Activated CD4-positive, CD25-positive, alpha-beta regulatory T cell (primary cell): ENCODE measurements at places on chromosomes 13 and 19.

GRCh38 chr13:76503291-76503690 lies 382.9 kb downstream of the KCTD12 start:
- DNase-seq, result no peak

DNA sequence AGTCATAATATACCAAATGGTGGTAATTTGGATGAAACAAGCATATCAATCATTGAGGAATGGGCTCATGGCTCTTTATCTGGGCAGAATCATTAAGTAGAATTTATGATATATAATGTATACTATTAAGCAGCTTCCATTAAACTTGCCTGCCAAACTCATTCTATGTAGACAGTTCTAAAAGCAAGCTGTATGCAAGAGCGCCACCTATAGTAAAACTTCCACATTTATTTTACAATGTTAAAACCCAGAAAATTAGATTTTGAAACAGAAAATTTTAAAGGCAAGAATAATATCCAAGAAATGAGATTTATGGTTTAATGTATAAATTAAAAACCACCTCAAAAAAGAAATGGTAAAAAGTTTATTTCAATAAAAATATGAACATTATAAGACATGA lies 161.5 kb downstream of the MZT1 start:
- no peak for DNase-seq

DNA sequence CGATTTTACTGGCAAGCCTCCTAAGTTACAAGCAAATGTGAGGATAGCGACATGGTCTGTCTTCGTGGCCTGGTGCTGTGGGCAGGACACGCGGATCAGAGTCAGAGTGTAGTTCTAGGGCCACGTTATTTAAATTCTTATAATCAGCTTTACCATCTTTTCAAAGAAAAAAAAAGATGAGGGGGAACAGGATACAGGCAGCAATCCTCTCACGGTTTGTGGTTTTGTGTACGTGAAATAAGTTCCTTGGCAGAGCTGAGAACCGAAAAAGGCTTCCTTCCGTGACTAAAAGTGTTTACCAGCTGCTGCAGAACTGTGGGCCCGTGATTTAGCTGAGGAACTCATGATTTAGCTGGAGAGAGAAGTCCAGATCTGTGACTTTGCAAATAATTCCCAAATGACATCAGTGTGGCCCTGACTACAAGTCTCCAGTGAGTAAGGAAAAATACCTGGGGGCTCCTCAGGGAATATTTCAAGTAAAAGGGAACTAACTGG lies 27.2 kb downstream of the RCBTB2 start:
- no peak for DNase-seq

- no peak for DNase-seq
These were observed 39.1 kb downstream of the SMAD9 start for GRCh38 chr13:36880961-36881360.

DNA sequence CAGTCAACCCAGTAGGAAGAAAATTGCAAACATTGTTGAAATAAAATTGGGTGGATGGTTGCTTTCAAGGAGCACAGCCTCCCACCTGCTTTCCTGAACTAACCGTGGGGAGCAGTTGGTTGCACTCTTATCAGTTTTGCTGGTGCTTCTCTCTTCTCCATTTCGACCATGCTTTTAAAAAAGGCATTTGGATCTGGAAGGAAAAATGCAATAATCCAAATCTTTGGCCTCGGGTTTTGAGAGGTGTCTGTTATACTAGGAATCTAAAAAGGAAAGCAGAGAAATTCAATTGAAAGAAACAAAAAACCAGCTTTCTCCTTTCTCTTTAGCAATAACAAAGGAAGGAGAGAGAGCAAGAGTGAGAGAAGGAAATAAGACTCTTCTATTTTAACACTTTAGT lies 113.6 kb upstream of the ARGLU1 start:
- DNase-seq, result no peak

- DNase-seq, result no peak
These were observed 62.4 kb downstream of the AKAP11 start for GRCh38 chr13:42334329-42334706.

- no peak for DNase-seq
These were observed 128.7 kb upstream of the SLC10A2 start for GRCh38 chr13:103194871-103195270.

- no peak for DNase-seq
These were observed 642.1 kb upstream of the ARGLU1 start for GRCh38 chr13:107209824-107210722.

DNA sequence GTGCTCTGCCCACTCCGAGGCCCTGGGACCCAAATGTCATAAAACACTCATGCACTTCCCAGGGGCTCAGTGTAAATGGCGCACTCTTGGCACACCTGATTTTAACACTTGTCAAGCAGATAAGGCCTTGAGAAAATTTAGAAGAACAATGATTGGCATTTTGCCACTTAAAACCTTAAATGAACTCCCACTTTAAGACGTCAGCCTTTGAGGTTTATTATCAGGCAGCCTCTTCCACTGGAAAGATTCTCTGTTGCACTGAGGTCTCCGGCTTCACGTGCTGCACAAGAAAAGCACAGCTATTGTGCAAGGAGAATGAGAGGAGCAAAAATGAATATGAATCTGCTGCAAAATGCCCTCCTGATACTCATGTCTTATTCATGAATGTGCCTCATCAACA lies 38.5 kb upstream of the ATP11A start:
- DNase-seq, result no peak

- DNase-seq, result no peak
These were observed 3.3 kb upstream of the TM6SF2 start for GRCh38 chr19:19276386-19276785.

GRCh38 chr13:50161052-50161451 lies 145.8 kb downstream of the KCNRG start:
- no peak for DNase-seq

GRCh38 chr13:110907951-110908898 lies 6.6 kb downstream of the ANKRD10 start:
- no peak for DNase-seq
